ENCODE measurements at places on chromosomes 16 and 17.

DNA sequence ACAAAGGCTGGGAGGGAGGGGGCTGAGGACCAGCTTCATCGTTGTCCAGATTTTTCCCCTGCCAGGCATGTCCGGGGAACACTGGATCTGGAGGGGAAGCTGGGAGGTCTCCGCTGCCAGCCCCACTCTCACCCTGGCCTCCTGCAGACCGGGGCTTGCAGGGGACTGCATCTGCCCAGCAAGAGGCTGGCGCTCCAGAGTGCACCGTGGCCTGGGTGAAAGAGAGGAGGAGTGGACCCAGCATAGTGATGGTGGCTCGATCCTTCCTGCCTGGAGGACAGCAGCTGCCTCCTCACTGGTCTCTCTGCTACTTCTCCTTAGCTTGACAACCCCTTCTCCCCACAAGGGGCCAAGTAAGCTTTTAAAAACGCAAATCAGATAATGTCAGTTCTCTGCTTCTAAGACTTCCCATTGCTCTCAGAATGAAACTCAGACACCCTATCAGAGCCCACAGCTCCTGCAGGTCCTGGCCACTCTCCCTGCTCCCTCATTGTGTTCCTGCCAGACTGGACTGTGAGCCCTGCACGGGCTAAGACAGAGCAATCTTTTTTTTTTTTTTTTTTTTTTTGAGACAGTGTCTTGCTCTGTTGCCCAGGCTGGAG is 15.0 kb downstream of the CPNE2 start:
- DNase-seq, result no peak

DNA sequence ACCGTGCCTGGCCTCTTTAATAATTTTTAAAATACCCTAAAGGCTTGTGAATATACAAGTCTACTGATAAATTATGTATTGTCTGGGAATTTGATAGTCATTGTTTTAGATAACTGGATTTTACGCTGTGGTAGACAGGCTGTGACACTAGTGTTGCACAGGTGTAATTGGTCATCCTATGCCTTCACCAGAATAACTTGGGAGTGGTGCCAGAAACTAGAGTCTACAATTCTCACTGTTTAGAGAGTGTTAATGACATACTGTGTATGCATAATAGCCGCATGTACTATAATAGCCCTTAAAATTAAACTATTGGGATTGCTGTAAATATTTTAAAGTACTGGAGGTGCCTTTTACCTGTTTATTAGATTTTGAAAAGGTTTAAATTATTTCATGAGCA is 11.4 kb downstream of the CNEP1R1 start:
- DNase-seq, result no peak

GRCh38 chr17:3505008-3505407 is 29.2 kb downstream of the ASPA start:
- no peak for DNase-seq

GRCh38 chr16:62253966-62254365 is 217.7 kb upstream of the CDH8 start:
- no peak for DNase-seq

DNA sequence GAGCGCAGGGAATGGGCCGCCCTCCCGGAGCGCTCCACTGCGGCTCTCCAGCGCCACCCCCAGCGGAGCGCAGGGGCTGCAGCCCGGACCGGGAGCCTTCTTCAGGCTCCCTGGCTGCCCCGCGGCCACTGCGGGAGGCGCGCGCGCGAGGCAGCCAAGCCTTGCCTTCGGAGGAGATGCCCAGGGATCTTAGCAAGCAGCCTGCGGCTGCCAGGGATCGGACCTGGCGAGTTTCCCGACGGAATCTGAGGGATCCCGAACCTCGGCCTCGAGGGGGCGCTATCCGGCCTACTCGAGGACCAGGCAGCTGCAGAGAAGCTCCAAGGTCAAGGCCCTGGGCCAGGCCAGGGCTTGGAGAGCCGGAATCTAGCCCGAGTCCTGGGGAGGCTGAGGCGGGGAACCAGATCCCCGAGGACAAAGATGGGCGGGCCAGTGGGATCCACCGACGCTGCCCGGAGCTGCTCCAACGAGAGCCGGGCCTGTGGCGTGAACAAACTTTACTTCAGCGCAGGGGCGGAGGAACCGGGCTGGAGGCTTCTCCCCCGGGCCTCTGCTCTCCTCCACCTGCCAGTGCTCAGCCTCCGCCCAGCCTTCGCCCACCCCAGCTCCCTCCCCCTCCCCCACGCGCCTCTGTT is at the start of gene IRX6:
Gene IRX6 (plus strand): TSS at position 567 of the 635 bp plus-strand sequence. CDS start 889 bp downstream, outside the sequence.
- DNase-seq, result no peak

DNA sequence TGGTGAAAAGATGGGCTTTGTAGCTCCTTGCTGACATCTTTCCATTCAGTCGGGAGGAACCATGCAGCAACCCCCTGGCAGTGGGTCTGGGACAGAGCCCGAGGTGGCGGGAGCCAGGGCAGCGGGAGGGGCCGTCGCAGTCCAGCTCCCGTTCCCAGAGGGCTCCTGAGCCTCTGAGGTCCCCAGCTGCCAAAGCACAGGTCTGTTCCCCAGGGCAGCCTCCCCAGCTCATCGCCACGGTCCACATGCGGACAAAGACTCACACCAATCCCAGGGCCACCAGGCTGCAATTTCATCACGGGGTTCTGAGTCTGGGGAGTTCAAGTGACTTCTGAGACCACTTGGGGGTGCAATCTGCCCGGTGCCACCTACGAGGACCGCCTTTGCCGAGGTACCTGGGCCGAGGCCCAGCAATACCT is 196.0 kb downstream of the RBFOX3 start:
- DNase-seq, result no peak

- peak; percentile 28 for DNase-seq
Measured at GRCh38 chr17:49676276-49676868, 1.5 kb downstream of the SPOP start.

DNA sequence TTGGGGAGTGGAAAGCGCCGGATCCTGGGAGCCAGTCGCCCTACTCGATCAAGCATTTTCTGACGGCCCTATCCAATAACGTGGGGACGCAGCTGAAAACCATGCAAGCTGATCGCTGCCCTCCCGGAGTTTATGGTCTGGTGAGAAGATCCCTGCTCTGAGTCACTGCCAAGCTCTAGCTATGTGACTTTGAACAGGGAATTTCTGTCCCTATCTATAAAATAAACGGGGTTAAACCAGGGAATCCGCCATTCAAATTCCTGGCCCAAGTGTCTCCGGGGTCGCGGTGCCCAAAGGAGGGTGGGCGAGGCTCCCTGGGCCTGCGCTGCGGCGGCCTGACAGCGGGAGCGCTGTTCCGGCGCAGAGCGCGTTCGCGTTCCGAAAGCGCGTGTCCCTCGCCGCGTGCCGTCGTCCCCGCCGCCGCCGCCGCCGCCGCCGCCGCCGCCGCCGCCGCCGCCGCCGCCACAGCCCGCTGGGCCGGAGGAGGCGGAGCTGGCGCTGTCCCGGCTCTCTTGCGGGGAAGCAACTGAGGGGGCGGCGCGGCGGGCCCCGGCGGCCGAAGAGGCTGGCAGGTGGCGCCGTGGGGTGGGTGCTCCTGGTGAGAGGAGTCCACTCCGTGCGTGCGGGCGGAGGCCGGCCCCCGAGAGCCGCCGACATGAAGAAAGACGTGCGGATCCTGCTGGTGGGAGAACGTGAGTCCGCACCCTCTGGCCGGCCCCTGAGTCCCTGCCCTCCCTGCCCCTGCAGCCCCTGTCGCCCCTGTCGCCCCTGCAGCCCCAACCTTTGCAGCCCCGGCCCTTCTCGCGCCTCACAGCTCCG is at the start of gene RHOT1:
Gene RHOT1 (plus strand): TSS at position 465 of the 819 bp plus-strand sequence. CDS start 191 bp downstream, at position 656.
- DNase-seq, result peak; percentile 78

DNA sequence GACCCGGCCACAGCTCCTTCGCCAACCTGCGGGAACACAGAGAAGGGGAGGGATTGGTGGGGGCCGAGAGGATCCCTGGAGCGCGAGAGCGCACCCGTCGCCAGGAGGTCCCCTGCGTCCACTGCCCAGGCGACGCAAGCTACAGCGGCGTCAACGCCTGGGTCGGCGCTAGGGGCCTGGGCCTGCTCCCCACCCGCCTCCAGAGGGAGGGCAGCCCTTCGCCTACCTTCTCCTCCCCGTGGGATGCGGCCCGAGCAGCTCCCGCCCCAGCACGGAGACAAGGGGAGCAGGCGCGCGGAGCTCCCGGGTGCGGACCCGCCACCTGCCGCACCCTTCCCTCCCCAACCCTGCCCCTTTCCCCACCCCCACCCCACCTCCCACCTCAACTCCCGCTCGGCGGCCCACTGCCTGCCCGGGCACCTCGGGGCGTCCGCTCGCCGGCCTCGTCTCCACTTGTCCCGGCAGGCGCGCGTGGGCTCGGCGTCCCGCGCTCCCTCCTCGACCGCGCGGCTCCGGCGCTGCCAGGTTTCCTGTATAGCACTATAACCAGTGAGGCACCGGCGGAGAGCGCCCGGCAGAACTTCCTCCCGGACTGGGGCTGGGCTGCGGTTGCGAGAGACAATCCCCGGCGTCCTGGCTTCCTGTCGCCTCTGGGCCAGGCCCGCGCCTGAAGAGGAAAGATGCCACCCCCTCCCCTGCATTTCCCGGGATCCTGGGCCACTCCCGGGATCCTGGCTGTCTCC is 119.1 kb upstream of the SMURF2 start:
- DNase-seq, result peak; percentile 75

DNA sequence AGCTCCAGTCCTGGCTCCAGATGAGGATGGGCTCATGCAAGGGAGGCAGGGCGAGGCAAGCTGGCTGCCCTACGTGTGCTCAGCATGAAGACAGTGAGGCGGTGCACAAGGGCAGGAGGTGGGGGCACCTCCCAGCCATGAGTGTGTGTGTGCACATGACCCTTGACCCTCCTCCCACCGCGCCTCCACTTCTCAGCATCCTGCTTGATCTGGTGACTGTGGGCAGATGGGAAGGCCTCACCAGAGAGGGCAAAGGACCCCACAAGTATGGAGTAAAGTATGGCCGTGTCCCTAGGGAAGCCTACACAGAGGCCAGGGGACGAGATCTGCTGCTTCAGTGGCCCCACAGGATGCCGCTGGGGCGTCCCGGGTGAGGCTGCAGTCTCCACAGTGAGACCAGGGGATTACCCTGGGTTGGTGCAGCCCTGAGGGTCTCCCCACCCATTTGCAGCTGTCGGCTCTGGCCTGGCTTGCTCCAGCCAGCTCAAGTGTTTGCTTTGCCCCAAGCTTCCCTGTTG is 7.9 kb upstream of the RNF222 start:
- no peak for DNase-seq
